ENCODE measurements at places on chromosomes 1 and 21.

DNA sequence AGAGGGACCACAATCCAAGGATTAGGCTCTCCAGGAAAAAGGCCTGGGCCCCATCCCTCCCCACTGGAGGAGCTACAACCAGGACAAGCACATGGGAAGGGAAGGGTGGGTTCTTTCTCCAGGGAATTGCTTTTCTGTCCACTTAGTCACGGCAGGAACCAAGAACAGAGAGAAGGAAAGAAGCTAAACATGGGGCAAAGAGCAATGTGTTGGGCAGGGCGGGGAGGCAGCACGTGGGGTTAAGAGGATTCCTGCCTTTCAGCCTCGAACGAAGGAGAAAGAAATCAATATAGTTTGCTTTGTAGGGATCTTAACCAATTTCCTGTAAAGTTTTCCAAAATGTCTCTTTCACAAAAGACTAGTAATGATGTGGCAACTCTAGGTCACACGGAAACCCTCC, 21.7 kb downstream of the ERI3 start:
- DNase-seq = no peak

DNA sequence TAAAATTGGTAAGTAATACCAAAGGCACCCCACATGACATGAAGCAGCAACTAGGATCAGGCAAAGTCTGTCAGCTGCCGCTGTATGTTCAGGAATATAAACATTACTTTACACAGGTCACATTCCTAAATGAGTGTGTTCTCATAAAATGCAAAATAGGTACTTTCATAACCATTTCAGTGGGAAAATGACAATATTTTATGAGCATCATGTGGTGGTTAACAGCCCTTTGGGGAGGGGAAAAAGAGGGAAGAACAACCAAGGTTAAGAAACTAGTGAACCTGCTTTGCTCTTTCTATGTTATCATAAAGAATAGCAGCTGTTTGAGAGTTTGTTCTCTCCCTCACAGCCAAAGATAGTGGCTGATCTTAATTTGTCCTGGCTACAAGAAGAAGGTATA, 105.4 kb upstream of the LBR start:
- DNase-seq = no peak

DNA sequence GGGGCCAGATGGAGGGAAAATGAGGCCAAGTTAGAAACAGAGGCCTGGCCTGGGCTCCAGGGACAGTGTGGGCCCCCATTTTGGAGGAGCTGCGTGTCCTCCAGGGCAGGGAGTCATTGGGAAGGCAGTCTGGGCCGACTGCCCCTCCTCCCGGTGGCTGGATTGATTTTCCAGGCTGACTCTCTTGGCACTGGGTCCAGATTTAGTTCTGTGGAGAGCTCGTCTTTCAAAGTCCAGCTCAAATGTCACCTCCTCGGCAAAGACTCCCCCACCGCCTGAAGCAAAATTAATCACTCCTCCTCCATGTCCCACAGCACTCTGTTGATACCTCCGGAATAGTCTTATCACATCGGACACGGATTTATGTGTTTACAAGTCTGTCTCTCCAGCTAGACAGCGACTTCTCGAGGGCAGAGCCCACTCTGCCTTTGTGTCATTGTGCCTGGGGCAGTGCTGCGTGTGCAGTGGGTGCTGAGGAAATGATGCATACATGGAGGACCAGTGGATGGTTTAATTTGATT, 175.1 kb downstream of the CAMTA1 start:
- no peak for DNase-seq

DNA sequence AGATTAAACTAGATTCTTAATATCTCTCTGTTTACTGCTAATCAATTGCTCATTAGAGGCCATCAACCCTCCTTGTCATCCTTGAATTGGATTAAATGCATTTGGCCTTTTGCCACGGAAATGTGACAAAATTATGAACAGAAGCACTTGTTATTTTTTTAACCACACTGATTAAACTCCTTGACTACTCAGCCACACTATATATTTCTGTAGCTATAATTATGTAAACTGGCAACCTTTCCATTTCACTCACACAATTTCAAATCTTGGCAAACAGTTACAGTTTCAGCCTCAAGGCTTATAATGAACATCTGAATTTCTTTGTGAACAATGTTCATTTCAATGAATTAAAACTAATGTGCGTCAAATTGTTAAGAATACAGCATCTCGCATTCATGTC, 10.1 kb downstream of the ADAMTS5 start:
- DNase-seq = no peak

- no peak for DNase-seq
These were observed 926.6 kb downstream of the LTN1 start for GRCh38 chr21:28066076-28066475.

DNA sequence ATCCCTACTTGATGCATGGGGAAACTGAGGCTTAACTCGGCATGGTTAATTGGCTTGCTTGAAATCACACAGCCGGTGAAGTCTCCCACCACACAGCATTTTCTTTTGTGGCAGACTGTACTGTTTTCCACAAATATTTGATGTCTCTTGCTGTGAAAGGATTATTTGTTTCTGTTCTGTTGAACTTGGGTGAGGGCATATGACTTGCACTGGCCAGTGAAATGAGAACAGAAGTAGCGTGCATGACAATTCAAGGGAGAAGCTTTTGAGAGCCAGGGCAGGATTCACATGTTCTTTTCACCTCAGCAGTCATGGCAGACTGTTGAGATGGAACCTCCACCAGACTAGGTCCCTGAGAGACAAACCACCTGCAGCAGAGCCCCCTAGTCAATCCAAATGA, 11.7 kb upstream of the AK2 start:
- DNase-seq = no peak
